ENCODE measurements at places on chromosomes 2 and 18.

DNA sequence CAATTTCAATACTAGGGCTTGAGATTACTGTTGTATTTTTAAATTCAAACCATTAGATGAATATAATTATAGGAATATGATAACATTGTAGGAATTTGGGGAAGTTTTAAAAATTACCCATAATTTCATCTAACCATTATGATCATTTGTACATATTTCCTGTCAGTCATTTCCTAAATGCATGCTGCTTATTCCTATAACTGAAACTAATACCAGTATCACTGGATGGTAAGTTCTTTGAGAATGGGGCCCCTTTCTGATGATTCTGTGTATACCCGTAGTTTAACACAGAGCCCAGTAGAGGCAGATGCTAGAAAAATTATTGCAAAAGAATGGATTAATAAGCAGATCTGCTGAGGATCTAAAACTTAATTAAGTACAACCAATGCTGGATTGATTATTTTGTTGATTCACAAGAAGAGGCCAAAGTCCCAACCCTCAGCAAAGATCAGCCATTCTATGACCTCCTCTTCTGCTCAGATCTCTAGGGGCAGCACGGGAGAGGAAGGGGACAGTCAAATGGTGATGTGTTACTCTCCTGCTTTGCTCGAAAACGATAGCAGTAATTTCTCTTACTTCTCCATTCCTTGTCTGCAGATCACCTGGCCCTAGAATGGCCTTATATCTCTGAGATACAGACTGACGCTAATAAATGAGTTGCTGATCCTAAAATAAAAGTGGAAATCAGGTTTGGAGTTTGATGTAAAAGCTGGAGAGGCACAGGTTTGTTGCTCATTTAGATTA, 69.5 kb upstream of the PELI1 start:
- peak; percentile 24 for DNase-seq

DNA sequence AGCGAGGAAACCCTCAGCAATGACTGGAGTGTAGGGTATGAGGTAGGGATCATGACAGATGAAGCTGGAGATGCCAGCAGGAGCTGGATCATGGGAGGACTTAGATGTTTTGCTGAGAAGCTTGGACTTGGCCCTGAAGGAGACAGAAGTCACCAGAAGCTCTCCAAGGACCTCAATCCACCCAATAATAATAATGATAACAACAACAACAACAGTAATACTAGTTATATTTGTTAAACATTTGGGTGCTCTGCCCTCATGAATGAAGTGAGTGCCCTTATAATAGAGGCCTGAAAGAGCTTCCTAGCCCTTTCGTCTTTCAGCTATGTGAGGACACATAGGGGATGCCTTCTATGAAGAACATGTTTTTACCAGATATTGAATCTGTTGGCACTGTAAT, 163.9 kb downstream of the DDX1 start:
- no peak for DNase-seq

DNA sequence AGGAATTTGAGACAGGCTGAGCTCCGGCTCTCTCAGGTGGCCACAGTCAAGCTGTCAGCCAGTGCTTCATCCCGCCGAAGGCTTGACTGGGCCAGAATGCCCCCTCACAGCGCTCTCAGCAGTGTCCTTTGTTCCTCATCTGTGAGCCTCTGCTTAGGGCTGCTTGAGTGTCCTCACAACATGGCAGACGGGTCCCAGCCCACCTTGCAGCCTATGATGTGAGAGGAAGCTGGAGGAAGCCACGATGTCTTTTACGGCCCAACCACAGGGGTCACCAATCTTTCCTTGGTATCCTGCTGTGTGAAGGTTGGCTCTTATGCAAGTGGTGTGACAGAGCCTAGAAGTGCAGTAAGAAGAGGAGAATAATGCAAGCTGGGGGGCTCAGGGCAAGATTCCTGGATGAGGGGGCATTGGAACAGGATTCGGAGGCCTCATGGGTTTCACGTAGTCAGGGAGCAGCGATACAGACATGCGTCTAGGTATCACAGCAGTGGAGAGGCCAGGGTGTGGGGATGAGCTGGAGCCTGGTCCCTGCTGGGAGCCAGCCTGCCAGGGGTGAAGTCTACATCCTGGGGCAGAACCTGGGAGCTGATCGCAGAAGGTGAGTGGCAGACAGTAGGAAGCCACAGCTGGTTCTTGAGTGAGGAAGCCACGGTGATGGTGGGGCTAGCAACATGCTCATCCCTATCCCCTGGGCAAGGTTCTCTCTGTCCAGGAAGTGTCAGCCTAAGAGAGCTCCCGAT, 234.1 kb downstream of the GLI2 start:
- no peak for DNase-seq

GRCh38 chr18:3615374-3615985, 165.5 kb downstream of the TGIF1 start:
- DNase-seq = no peak

- DNase-seq = no peak
These were observed 173.3 kb downstream of the KCNE4 start for GRCh38 chr2:223225266-223225665.

DNA sequence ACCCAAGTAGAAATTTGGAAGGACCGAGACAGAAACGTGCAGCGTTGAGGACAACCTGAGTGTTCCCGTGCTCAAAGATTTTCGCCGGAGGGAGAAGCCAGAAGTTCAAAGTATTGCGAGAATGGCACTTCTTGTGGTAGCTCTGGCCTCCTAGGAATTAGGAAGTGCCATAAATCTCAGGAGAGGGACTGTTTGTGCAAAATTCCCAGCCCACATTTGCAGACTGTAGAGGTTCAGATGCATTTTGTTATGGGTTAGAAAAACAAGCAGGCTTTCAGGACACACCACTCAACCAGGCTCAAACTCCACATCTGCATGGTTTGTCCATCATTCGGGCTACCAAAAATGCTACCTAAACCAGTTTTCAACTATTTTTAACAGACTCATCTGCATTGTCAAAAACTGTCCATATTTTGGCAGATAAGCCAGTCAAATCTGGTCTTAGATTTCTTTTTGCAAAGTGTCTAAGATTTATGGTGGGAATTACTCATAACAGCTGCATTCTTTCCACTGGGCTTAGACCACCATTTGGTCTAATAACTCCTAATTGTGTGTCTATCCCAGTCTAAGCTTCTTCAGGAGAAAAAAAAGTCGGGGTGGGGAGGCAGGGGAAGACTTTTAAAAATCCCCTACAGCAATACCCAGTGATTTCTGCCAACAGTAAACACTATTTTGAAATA, 422.9 kb downstream of the ARHGAP15 start:
- DNase-seq = no peak

DNA sequence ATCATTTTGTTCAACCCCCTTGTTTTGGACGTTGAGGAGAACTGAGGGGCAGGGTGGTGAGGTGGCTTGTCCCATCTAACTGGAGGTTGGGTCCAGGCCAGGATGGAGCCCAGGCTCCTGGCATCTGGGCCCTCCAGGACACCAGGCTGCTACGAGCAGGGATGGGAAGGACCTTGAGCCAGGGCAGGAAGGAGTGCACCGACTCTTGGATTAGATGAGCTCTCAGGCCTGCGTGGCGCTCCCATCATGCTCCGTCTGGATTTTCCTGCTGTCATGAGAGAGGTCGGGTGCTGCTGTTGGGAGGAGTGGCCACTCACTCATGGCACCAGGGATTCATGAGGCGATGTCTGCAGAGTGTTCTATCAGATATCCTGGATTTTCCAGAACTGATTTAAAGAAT, 18.3 kb upstream of the ALLC start:
- no peak for DNase-seq

DNA sequence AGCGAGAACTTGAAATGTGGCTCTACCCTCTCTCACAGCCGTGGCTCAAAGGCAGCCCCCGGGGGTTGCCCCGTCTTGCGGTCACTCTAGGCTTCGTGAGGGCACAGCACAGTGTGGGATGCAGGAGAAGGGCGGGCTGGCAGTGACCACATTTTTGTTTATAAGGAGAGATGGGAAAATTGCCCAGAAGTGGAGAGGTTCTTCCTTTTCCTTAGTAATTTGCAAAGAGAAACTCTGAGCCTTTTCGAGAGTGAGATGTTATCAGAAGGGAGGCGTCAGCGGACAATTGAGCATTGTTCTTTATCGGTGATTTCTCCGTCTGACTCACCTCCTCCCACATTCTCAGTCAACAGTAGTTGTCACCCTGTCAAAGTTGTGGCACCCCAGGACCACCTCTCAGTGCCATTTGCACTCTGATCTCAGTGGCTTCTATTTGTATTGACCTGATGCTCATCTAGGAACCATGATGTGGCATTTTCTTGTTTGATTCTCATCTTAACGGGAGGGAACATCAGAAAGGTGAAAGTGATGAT, 89.6 kb downstream of the ACAA2 start:
- peak; percentile 36 for DNase-seq

Measured in stimulated activated CD4-positive, alpha-beta T cell treated with anti-CD3 and anti-CD28 coated beads, Interleukin-15, amount 100 ng/mL, for 24 hours (primary cell).